Stimulated activated CD4-positive, alpha-beta T cell treated with anti-CD3 and anti-CD28 coated beads, Interleukin-1b, Interleukin-23, amount 100 ng/mL, for 24 hours (primary cell): ENCODE measurements at places on chromosomes 13 and 19.

GRCh38 chr19:12580180-12580694, 29.0 kb upstream of the ZNF564 start:
- DNase-seq: no peak

DNA sequence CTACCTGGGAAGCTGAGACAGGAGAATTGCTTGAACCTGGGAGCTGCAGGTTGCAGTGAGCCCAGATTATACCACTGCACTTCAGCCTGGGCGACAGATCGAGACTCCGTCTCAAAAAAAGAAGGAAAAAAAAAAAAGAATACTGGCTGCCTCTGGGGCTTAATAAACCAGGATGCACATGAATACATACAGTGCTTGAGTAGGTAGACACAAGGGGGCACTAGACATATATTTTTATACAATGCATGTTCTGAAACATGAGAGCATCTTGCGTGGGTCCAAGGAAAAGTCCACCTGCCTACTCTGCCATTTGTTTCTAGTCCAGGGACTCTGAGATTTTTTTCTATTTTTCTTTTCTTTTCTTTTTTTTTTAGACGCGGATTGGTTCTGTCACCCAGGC, 31.2 kb downstream of the KEAP1 start:
- DNase-seq: no peak

DNA sequence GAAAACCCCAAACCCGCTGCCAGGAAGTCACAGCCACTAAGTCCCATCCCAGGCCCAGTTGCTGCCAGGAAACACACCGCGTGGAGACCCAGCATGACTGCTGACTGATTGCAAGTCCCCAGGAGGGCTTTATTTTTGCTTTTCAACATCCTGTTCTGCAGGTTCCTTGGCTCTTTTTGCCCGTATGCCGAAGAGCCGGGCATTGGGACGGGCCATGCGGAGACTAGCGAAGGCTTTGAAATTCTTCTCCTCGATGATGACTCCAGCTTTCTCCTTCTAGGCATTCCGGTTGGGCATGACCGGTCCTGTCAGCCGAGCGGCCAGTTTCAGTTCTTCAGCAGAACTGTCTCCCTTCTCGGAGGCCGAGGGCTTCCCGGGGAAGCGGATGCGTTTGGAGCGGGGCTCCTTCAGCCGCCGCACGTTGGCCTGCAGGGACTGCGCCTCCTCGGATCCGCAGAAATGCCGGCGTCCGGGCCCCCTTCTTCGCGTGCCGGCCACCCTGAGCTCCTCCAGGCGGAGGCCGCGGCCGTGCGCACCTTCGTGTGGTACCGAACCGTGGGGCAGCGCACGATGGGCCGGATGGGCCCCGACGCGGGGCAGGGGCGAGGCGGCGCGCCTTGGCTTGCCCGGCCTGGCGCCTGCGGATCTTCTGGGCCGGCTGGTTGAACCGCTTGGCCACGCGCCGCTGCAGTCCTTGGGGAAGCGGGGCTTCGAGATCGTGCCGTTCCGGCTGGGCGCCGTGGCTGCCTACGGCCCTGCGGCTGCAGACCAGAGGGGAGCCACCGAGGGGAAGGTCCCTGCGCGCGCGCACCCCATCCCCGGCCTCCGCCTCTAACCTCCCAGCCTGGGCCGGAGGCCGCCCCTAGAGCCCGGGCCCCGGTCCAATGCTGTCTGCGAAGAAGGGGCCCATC, 15.2 kb downstream of the ZSCAN5C start:
- DNase-seq: no peak

- DNase-seq: no peak
Measured at GRCh38 chr19:2376784-2377519, 16.9 kb downstream of the TMPRSS9 start.

DNA sequence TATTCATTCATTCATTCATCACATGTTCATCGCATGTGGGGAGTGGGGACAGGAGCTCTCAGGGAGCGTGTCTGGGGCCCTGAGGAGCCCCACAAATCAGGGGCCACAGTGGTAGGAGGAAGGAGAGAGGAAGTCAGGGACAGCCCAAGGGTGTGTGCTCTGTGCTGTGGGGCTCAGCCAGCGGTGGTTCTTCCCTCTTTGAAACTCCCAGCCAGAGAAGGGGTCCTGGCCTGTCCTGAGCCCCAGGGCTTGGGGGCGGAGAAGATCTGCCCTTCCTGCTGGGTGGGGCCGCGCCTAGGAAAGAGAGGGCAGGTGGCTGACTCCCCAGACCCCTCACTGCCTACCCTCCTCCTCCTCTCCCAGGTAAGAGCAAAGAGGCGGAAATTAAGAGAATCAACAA, 14.6 kb downstream of the AP2A1 start:
- DNase-seq: no peak

- DNase-seq: no peak
Measured at GRCh38 chr13:94753327-94753726, 41.0 kb upstream of the SOX21 start.

DNA sequence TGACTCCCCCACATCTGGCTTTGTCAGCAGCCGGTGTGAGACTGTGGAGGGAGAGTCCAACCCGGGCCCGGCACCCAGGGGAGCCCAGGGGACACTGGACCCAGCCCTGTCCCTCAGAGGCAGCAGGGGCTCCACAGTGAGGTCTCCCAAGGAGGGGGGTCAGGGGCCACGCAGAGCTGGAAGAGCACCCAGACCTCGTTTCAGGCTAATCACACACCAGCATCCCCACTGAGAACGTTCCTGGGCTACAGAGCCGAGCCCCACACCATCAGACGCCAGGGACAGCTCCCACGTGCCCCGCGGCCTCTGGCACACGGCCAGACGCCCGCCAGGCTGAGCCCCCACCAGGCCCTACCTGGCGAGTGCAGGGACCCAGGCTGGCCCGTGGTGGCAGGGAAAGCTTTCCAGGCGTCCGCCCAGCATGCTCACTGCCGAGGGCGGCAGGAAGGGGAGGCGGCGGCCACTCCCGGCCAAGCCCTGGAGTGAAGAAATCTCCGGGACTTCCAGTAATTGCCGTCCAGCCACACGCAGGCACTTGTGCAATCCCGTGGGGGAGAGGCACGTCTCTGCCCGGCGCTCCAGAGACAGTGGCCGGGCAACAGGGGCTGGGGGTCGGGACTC, 19.2 kb downstream of the SBNO2 start:
- no peak for DNase-seq

DNA sequence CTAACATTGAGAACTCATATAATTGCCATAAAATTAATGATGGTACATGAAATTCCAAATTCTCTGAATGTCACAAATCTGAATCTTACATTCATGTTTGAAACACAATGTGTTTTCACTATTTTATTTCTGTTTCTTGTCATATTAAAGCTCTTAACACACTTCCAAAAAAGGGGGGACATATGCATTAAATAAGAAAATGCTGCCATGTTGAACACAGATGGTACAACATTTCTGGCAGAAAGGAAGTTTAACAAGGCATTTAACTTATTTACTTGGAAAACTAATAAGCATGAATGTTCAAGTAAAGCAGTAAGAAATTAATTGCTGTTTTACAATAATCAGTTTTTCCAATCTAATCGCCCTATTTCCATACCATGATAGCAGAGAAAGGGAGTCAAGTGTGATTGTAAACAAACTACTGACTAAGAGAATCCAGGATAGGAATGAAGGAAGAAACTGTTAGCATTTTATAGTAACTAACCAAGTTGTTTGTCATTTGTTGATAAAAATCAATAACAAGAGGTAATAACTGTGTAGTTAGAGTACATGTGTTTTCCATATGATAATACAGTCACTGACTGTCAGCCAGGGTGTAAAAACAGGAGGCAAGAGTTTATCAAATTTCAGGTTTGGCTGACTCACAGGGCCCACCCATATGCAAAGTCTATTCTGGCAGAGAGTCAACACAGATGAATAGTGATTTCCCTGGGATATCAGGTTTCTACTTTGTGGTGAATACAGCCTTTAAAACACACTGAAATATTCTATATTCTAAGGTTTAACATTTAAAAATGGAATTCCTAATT, 5.7 kb upstream of the FOXO1 start:
- DNase-seq: no peak

- DNase-seq: no peak
Measured at GRCh38 chr13:106090001-106090400, 445.5 kb downstream of the EFNB2 start.

GRCh38 chr13:45441633-45442032, 23.1 kb upstream of the COG3 start:
- no peak for DNase-seq

DNA sequence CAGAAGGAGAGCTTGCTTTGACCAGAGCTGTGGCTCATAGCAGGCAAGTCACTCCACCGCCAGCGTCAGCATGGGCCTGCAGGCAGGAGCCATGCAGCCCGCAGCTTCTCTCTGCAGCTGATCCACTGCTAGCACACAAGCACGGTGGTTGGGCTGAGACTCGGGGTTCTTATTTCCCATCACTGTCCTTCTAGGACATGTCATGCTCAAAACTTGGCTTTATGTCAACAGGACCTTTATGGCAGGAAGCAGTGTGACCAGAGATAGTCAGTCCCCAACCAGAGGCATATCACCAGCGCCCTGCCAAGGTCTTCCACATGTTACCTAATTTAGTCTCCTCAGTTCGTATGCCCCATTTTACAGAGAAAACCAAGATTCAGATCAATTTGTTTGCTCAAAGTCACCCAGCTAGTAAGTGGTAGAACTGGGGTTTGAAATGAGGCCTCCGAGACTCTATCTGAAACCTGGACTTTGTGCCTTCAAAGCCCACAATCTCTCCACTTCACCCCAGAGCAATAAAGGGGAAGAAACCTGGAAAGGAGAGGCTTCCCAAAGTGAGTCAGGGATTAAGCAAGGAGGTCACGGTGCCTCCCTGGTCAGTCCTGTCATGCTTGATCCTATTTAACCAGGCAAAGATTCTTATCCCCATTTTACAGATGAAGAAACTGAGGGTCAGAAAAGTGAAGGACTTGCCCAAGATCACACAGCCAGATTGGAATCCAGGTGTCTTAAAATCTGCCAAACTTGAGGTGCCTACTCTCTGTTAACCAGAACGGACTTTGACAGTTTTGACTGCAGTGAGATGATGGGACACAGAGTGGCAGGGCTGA, 5.1 kb downstream of the TMEM272 start:
- no peak for DNase-seq

GRCh38 chr13:89832827-89833226, 1514.7 kb upstream of the MIR17HG start:
- no peak for DNase-seq

DNA sequence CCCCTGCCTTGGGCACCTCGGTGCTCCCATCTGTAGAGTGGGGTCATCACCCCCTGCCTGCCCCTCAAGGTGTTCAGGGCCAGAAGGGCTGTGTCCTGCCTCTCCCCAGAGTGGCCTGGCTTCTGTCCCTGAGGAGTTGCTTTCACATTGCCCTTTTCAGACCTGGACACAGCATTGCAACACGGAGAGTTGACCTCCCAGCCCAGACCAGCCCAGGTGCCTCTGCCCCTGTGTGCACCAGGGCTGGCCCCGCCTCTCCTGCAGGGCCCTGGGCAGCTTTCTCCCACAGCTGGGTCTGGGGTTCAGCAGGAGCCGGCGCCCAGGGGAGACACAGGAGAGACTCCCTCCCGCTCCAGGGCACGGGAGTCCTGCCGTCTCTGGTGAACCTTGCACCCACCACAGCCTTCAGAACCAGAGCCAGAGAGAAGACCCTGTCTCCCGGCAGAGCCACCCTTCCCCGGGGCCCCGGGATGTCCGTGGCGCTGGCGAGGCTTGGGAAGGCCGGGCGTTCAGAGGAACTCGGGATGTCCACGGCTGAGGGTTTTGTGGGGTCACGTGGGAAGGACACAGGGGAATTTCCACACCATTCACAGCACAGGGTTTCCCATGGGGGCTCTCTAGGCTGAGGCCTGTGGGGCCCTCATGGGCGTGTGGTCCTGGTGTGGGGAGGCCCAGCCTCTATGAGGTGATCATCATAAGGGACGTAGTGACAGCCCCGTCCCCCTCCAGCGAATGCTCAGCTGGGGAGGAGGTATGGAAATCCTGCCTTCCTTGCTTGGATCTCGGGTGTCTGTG, 23.2 kb downstream of the C13orf46 start:
- DNase-seq: no peak

DNA sequence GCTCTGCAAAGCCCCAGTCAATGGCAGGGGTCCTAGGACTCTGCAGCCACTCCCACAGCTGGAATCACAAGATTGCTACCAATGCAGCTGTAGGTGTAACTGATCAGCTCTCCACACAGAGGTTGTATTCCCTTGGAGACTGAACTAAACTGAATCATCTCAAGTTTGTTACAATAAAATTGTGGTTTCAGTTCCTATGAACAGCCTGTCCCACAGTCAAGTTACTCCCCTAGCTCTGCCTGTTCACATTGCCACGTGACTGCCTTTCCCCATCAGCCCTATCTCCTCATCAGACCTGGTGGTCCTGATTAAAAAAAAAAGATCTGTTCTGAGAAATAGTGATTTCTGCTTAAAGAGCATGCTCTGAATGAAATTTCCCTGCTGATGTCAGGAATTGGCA, 287.9 kb upstream of the NBEA start:
- DNase-seq: no peak
